ENCODE measurements at places on chromosomes 1 and 21.

GRCh38 chr1:168714012-168714411 lies 15.0 kb downstream of the DPT start:
- DNase-seq: no peak

DNA sequence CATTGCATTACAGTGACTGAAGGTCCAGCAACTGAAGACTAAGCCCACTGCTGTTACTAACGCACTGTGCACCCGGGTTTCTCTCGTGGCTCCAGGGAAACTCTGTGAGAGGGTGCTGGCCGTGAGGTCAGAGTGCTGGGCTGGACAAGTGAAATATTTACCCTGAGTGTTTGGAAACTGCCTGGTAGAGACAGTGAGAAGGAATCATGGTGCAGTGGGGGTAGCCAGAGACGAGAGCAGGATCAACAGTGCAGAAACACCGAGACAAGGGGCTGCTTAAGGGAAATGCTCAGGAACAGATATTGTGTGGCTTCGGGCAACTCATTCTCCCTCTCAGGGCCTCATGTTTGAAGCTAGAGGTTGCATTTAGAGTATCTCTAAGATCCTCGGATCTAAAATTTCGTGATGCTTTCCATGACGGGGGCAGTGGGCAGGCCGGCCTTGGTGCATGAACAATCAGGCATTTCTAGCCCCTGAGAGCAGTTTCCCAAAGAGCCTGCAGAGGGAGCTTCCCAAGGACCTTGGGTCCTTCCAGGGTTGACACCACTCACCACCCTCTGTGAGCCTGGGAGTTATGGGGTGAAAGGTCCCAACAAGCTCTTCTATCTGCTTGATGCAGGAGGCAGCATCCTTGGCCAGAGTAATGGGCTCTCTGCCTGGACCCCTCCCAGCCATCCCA lies 9.7 kb downstream of the CD2 start:
- DNase-seq: no peak

GRCh38 chr1:185938396-185938795 lies 204.2 kb downstream of the HMCN1 start:
- no peak for DNase-seq

GRCh38 chr1:32981003-32981901 lies 16.6 kb upstream of the RNF19B start:
- peak; percentile 50 for DNase-seq

GRCh38 chr1:160167056-160167455 lies 15.7 kb downstream of the ATP1A4 start:
- no peak for DNase-seq

- DNase-seq: peak; percentile 17
Observed at GRCh38 chr1:248618878-248619277, 16.0 kb downstream of the OR2T11 start.

DNA sequence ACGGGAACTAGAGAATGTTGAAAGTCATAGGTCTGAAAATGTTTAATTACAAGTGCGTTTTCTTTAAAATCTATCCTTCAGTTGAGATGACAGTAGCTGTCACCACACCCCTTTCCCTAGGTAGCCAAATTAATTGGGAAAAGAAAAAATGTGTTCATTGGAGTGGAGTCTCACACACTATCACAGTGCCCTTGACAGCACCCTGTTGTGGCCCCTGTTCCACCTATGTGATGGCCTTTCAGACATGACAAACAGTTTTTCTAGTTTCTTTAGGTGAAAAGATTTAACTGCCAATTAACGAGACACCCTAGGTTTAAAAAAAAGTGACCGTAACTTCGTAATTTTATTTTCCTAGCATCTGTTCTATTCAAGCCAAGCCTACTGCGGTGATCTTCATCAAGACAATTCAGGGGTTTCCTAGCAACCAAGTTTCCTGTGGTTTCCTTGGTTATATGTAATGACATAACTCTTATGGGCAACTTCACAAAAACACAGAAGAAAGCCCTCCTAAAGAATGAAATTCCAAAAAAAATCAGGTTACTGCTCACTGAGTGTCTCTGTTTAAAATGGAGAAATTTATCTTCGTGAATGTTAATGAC lies 298.3 kb downstream of the PDE4B start:
- no peak for DNase-seq

DNA sequence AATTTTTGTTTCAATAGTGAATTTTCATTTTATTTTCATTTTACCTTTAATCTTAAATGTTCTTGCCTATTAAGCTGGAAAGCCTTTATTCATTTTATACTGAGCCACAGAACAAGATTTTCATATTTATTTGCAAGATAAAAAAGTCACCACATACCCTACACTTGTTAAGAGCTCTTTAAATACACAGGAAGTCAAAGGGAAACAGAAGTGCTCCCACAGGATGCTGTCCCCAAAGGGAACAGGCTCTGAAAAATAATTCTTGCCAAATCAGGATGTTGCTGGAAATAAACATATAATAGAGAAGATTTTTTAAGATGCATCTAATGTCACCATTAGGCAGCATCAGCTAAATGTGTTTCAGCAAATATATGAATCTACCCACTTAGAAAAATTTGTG lies 113.6 kb downstream of the VAV3 start:
- DNase-seq: no peak

DNA sequence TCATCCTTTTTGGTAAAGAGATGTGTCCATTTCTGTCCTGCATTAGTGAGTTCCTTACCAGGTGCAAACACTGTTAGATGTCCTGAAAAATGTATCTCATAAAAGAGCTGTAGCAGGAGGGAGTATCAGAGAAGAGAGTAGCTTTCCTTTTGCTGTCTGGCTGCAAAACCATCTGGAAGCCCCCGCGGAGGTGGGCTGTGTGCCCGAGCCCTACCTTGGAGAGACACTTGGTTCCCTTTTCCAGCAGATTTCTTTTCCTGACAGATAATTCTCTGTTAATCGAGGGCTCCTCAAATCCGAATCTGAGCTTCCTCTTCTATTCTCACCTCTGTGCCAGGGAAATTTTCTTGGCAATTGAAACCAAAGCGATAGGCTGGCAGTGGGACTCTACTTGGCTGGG lies 53.0 kb downstream of the KIF26B start:
- no peak for DNase-seq

DNA sequence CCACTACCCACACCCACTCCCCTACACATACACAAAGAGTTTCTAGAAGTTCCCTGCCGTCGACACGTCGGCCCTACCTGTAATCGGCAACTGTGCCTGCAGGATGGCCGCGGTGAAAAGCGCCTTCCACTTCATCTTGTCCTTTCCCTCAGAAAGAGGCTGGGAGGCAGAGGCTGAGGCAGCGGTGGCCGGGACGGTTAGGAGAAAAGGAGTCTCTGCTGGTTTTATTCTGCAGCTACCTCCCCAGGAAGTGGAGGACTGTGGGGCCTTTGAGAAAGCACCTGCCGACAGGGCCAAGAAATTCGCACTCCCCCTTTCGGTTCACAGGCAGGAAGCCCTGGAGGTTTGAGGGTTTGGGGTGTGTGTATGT lies at the start of gene CD247:
Gene CD247 (minus strand): TSS at position 199 of the 370 bp plus-strand sequence. CDS start 64 bp downstream, at position 135.
- peak; percentile 65 for DNase-seq

All from activated CD8-positive, alpha-beta memory T cell treated with anti-CD3 and anti-CD28 coated beads for 4 hours (primary cell).